ENCODE measurements at places on chromosomes 7 and 10.

DNA sequence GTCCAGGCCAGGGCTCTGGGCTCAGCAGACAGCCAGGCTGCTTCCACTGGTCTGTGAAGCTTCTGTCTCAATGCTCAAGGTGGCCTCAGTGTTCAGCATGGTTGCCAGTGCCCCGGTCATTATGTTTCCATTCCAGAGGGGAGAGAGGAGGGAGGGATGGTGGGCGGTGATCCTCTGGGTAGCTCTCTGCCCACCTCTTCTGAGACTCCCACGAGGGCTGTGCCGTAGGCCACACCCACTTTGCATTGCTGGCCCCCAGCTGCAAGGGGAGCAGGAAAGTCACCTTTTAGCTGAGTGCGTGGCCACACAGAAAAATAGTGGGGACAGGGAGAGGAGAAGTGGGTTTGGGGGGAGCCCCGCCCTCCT lies 42.5 kb downstream of the FOXK1 start:
- DNase-seq = no peak

GRCh38 chr7:36708767-36709166 lies 15.5 kb downstream of the AOAH start:
- no peak for DNase-seq

DNA sequence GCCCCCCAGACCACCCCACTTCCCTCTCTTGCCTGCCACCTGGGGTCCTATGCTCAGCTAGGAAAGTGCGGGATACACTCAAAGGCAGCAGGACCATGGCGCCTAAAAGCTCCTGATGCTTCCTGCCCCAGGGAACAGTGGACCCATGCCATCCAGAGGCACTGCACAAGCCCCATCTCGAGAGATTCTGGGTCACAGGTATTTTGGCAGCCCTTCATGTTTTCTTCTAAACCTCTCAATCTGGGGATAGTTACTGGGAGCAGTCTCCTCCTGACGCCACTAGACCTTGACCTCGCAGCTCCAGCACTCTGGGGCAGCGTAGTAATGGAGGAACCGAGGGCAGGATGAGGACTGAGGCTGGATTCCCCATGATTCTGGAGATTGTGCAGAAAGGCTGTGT lies 107.1 kb downstream of the GRK5 start:
- no peak for DNase-seq

DNA sequence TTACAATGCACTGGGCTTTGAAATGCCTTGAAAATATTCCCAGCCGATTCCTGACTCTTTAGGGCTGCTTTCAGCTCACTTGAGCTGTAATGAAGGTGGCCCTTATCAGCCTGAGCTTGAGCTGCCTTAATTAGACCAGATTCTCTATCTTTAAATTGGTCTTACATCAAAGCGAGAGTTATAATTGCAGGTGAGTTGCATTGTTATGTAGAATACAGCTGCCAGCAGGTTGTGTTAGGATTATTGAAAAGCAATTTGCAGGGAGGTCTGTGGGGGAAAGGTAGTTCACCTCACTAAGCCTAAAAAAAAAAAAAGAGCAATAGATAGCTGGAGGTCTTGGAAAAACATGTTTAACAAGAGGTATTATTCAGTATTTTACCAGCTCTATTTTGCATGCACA lies 142.2 kb upstream of the HABP2 start:
- DNase-seq = no peak

DNA sequence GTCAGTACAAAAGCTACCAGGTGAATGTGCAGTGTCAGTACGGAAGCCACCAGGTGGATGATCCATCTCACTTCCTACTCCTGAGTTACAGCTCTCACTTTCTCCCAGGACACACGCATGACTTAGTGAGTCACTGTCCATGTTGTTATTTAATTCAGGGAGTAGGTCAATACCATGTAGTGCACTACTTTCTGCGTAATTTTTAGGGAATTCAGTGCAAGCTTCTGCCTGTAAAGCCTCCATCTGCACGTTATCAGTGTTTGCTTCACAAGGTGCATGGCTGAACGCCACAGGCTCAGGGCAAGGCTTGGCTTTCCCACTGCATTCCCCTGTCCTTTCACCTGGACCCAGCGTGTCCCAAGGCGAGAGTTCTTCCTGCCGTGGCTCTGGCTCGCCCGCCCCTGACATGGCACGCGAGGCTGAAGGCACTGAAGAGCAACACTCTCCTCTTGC lies 59.5 kb downstream of the LARP4B start:
- no peak for DNase-seq

- DNase-seq = no peak
These were observed 742.3 kb downstream of the TNS3 start for GRCh38 chr7:46839651-46840050.
